ENCODE measurements at places on chromosomes 3 and 15.
A peak's percentile ranks its signal among the peaks of the same experiment; 100 is the strongest.

GRCh38 chr3:45225465-45226205 is 452 bp downstream of the TMEM158 start:
- DNase-seq = no peak

GRCh38 chr3:123202451-123202850 is 708 bp downstream of the SEC22A start:
- DNase-seq = no peak

- no peak for DNase-seq
Measured at GRCh38 chr3:7568526-7569184, 707.7 kb downstream of the GRM7 start.

DNA sequence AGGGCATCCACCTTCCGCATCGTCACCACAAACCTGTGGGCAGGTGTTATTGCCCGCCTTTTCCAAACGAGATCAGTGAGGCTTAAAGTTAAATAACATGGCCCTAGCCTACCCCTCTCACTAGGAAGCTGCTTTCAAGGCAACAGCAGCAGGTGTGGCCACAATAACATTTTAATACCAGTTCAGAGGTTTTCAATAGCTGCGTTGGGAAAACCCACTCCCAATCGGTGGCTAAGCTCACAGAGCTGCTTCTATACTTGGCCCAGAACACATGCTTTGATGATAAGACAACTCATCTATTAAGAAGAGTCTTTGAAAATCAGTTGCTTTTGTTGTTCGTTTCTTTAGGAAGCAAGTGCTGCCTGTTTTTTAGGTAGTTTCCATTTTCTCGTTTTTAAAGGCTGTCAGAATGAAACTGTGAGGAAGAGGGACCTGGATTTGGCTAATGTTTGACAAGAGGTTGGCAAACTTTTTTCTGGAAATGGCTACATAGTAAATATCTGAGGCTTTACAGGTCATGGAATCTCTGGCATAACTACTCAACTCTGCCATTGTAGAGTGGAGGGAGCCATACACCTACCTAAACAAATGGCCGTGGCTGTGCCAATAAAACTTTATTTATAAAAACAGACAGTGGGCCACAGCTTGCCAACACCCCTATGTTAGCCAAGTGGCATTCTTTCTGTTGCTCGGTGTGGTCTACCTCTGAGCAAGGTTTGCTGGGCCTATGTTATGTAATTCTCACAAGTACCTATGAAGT is 179.6 kb downstream of the FEZF2 start:
- DNase-seq = no peak

- no peak for DNase-seq
Measured at GRCh38 chr3:183533412-183534132, 21.9 kb downstream of the KLHL6 start.

GRCh38 chr3:152443212-152444023 is 174.7 kb downstream of the MBNL1 start:
- no peak for DNase-seq

- DNase-seq = peak; percentile 26
Measured at GRCh38 chr15:76185716-76186115, 125.6 kb downstream of the ETFA start.
